H1 (cell line): ENCODE measurements at places on chromosomes 2 and 18.

- DNase-seq: no peak
- no peaks in the 10 kb centered on the region for H3K27me3 ChIP-seq
- H3K4me3 ChIP-seq: no peak overlapping the region
- H3K4me1 ChIP-seq: no peaks in the 10 kb centered on the region
- no peaks in the 10 kb centered on the region for H3K36me3 ChIP-seq
- H3K27ac ChIP-seq: no peak overlapping the region
Measured at GRCh38 chr2:98830571-98831145, 99.7 kb upstream of the MGAT4A start.

DNA sequence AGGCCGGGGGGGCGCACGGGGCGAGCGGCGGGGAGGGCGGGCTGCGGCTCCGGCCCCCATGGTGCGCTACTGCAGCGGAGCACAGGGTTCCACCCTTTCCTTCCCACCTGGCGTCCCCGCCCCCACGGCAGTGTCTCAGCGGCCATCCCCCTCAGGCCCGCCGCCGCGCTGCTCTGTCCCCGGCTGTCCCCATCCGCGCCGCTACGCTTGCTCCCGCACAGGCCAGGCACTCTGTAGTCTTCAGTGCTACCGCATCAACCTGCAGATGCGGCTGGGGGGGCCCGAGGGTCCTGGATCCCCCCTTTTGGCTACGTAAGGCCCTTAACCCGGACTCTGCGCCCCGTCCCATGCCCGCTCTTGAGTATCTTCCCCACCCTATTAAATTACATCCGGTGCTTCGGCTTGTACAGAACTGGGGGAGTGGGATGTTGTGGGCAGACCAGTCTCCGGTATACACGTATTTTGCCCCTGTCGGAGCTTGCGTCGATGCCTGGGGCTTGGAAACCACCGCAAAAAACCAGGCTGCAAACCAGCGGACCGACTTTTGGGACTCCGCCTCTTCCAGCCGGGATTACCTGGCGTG is 598 bp upstream of the WBP1 start:
- DNase-seq: peak; percentile 88
- H3K27ac ChIP-seq: peak overlapping the region; percentile 95
- no peaks in the 10 kb centered on the region for H3K4me1 ChIP-seq
- H3K27me3 ChIP-seq: no peaks in the 10 kb centered on the region
- no peaks in the 10 kb centered on the region; the same call in 1 of the 2 replicates for H3K36me3 ChIP-seq

- no peak for DNase-seq
- H3K4me1 ChIP-seq: peaks cover 8% of the 10 kb centered on the region
- H3K4me3 ChIP-seq: no peak overlapping the region
- no peak overlapping the region for H3K27ac ChIP-seq
- no peaks in the 10 kb centered on the region for H3K36me3 ChIP-seq
Measured at GRCh38 chr2:98438190-98439133, 6.2 kb upstream of the INPP4A start.

DNA sequence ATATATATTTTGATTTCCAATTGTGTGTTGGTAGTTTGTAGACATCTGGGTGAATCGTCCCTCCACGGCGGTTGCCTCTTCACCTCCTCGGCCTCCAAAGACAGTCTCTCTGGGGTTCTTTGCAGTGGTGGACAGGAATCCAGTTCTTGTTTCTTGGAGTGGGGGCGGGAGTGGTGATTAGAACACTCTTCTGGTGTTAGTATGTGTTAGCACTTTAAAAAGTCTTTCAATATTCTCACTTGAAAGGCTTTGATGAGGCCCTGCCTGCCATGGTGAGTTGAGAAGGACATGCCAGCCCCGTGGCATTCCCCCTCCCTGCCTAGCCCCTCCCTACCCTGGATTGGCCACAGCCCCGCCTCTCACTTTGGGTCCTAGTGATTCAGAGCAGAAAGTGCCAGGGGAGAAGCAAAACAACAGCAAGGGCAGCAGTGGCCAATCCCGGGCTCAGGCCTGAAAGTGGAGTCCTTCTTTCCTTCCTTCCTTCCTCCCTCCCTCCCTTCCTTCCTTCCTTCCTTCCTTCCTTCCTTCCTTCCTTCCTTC is 316.8 kb upstream of the HS6ST1 start:
- no peaks in the 10 kb centered on the region for H3K27me3 ChIP-seq
- H3K4me3 ChIP-seq: no peak overlapping the region
- no peak for DNase-seq
- no peak overlapping the region for H3K27ac ChIP-seq
- H3K36me3 ChIP-seq: no peaks in the 10 kb centered on the region
- H3K4me1 ChIP-seq: peaks cover 19% of the 10 kb centered on the region

DNA sequence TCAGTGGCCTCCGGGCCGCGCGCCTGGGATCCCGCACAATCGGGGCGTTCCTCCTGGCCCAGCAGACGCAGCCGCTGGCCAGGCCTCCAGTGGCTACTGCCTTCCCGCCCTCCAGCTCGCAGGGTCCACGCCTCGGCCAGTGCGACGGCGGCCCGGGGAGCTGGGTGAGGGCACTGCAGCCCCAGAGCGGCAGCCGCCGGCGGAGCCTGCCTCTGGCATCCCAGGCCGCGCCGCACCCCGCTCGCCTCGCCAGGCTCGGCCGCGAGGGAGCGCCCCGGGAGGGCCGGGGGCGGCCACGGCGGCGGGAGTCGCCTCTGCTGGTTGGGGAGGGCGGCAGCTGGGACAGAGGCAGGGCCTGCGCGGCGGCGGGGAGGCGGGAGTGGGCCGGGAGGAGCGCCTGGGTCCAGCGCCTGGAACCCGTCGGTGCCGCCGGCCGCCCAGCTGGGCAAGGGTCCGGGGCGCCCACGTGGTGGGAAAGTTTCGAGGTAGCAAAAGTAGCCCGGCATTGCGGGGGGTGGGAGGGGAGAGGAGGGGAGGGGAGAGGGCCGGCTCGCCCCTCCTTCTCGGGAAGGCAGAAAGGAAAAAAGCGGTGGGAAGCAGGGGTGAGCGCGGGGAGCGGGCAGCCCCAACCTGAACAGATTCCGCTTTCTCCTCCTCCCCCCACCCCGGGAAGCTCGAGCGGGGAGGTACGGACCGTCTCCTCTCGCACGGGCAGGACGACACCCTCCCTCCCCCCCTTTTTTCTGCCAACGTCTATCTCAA is 1.5 kb upstream of the INHBB start:
- peaks cover 19% of the 10 kb centered on the region for H3K36me3 ChIP-seq
- H3K4me3 ChIP-seq: peak overlapping the region; percentile 28; the same call in 1 of the 2 replicates
- H3K27ac ChIP-seq: no peak overlapping the region
- DNase-seq: peak; percentile 67
- peaks cover 83% of the 10 kb centered on the region for H3K27me3 ChIP-seq

DNA sequence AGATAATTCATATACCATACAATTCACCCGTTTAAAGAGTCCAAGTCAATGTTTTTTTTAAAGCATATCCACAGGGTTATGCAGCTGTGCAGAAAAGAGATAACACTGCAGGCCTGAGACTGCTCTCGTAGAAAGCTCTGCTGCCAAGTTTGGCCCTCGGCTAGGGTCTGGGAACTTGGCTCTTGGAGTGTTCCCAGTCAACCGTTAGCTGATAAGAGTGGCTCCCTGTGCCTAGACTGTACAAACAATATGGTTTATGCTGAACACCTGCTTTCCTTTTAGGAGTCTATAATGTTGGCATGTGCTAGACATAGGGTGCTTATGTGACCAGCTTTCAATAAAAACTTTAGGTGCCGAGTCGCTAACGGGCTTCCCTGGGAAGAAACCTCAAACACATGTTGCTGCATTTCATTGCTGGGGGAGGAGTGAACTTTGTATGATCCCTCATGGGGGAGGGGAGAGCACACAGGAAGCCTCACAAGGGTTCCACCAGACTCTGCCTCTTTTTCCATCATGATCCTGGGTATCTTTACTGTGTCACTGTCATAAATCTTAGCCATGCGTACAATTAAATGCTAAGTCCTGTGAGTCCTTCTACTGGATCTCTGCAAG is 34.7 kb downstream of the RFX8 start:
- H3K27ac ChIP-seq: no peak overlapping the region
- H3K27me3 ChIP-seq: no peaks in the 10 kb centered on the region
- DNase-seq: no peak
- no peaks in the 10 kb centered on the region for H3K36me3 ChIP-seq
- H3K4me3 ChIP-seq: no peak overlapping the region
- H3K4me1 ChIP-seq: no peaks in the 10 kb centered on the region; the same call in 1 of the 2 replicates

DNA sequence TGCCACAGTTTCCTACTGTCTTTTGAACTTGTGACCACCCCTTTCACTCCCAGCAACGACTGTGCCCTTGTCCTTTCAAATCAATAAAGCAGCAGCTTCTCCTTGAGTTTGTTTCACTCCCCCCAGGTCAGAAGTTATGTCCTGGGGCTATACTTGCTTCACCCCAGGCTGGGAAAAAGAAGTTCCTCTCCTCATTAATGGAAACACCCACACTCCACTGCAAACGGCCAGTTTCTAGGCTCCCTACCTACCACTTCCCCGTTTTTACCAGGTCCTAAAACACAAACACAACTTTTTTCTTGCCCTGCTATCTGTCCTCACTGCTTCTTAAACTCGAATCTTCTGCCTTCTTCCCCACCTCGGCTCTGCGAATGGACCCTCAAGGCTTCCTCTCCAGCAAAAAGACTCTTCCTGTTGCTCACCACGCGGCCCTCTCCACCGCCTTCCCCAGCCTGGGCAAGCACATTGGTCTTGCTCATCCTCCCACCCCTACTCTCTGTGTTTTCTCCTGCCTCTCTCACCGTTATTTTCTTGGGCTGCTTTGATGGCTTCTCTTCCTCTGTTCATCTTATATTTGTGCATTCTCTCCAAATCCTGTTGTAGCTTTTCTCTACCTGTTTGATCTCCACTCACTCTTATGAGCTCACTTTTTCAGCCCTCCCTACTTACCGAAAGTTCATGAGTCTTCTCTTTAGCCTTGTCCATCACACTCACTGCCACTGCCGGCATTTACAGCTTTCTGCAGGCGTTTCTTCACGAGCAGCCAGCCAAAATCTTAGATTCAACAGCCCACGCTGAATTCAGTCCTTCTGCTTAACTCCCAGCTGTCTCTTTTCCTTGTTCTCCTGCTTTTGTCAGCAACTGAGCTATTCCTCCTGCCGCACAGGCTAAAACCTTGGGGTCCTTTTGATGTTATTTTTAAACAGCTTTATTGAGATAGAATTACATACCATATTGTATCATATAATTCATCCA is 7.0 kb upstream of the SP5 start:
- H3K36me3 ChIP-seq: no peaks in the 10 kb centered on the region
- H3K4me3 ChIP-seq: no peak overlapping the region
- peaks cover 18% of the 10 kb centered on the region for H3K27me3 ChIP-seq
- DNase-seq: no peak
- no peak overlapping the region for H3K27ac ChIP-seq

GRCh38 chr2:119734047-119734446 is 25.7 kb upstream of the PTPN4 start:
- no peaks in the 10 kb centered on the region for H3K27me3 ChIP-seq
- no peak overlapping the region for H3K27ac ChIP-seq
- no peak for DNase-seq
- H3K4me3 ChIP-seq: no peak overlapping the region

DNA sequence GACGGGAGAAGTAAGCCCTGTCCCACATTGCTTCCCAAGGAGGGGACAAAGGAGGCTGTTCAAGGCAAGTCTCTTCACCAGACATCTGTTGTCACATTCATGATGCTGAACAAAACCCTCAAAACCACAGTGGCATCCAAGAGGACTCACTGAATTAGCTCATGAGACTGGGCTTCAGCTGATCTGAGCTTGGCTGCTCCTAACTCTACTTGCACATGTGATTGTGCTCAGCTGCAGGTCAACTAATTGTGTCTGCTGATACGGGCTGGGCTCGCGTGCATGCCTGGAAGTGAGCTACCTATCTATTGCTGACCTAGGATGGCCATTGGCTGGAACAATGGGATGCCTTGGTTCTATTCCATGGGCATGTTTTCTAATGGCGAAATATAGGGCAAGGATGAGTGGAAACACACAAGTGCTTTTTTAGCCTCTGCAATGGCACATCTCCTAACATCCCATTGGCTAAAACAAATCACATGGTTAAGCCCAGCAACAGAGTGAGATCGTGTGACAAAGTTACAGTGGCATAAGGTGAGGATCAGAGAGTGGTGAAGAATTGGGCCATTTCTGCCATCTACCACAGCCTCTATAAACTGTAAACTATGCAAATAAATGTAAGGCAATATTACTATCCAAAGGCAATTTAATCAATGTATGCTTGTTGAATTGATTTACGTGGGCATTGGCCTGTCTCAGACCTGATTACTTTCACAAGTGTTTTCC is 52.9 kb upstream of the CAPN13 start:
- no peak for DNase-seq
- H3K27ac ChIP-seq: no peak overlapping the region
- no peaks in the 10 kb centered on the region for H3K4me1 ChIP-seq
- peaks cover 2% of the 10 kb centered on the region; the same call in 1 of the 2 replicates for H3K36me3 ChIP-seq
- no peaks in the 10 kb centered on the region for H3K27me3 ChIP-seq

DNA sequence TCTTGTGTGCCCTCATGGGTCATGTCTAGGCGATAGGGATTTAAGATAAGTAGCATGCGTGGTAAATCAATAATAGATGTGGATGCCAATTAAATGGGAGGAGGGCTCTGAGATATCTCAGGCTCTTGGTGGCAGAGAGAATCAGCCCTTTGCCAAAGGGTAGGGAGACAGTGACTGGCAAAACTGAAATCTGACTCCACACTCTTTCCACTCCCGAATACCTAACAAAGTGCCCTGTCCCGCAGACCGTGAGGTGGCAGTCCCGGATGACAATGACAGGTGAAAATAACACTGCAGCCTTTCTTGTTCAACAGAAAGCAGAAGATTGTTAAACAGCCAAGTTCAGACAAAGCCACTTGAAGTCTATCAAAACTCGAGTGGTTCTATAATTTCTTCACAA is 47.0 kb downstream of the C2orf76 start:
- H3K4me3 ChIP-seq: no peak overlapping the region
- no peaks in the 10 kb centered on the region for H3K36me3 ChIP-seq
- DNase-seq: no peak
- no peaks in the 10 kb centered on the region for H3K27me3 ChIP-seq
- no peak overlapping the region for H3K27ac ChIP-seq

DNA sequence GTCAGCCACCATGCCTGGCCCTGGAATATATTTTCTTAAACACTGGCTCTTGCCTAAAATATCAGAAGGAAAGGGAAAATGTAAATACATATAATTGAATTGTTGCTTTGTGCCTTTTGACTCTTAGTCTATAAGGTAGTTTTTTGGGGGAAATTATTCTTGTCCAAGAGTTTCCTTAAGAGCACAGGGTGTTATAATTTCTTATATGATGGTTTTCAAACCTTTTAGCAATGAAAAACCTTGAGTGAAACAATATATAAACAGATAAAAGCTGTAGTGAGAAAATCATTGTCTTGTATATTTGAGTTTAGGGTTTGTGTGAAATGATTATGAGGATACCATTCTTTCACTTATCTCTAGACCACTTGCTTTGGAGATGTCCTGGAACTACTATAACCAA is 40.2 kb downstream of the DDX1 start:
- H3K27ac ChIP-seq: no peak overlapping the region
- DNase-seq: no peak
- no peaks in the 10 kb centered on the region for H3K4me1 ChIP-seq
- no peaks in the 10 kb centered on the region for H3K27me3 ChIP-seq
- no peak overlapping the region for H3K4me3 ChIP-seq
